ENCODE measurements at places on chromosomes 2 and 18. TPM values are rescaled to one million over a fixed set of nuclear protein-coding genes. Genes with fewer than 3 reads are reported as not detected.

GRCh38 chr18:42929857-42930256 is 185.6 kb downstream of the RIT2 start:
- H3K27ac ChIP-seq: no peak overlapping the region
- H3K4me3 ChIP-seq: no peak overlapping the region
- H3K4me1 ChIP-seq: no peaks in the 10 kb centered on the region
- no peaks in the 10 kb centered on the region for H3K36me3 ChIP-seq
- no peaks in the 10 kb centered on the region for H3K27me3 ChIP-seq

DNA sequence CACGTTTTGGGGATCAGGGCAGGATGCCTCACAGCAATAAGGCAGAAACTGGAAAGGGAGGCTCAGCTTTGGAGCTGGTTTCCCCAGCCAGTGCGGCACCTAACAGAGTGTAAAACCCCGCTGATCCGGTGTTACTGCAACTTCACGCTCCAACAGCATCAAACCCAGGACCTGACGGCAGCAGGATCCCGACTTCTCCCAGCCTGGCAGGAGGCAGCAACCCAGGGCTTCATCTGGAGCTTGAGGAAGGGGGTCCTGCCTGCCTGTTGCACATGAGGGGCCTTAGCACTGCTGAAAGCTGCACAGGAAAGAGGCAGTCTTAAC is 209.8 kb downstream of the MGAT5 start:
- no peak overlapping the region for H3K4me3 ChIP-seq
- no peaks in the 10 kb centered on the region for H3K4me1 ChIP-seq
- no peak overlapping the region for H3K27ac ChIP-seq
- no peak for DNase-seq
- no peaks in the 10 kb centered on the region for H3K36me3 ChIP-seq

The RNF103 gene
- 8.4 TPM for total RNA-seq

DNA sequence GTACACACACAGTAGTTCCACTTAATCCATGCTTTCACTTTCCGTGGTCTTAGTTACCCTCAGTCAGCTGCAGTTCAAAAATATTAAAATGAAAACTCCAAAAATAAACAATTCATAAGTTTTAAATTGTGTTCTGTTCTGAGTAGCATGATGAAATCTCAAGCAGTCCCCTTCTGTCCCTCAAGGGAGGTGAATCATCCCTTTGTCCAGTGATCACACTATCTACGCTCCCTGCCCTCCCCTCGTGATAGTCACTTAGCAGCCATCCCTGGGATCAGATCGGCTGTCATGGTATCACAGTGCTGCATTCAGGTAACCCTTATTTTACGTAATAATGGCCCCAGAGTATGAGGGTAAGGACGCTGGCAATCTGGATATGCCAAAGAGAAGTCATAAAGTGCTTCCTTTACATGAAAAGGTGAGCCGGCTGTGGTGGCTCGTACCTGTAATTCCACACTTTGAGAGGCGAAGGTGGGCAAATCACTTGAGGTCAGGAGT is 5.8 kb upstream of the RTN4 start:
- H3K27ac ChIP-seq: no peak overlapping the region
- no peaks in the 10 kb centered on the region for H3K36me3 ChIP-seq
- no peaks in the 10 kb centered on the region for H3K27me3 ChIP-seq
- H3K4me1 ChIP-seq: peaks cover 30% of the 10 kb centered on the region
- no peak overlapping the region for H3K4me3 ChIP-seq
- DNase-seq: no peak

- no peak overlapping the region for H3K4me3 ChIP-seq
- no peaks in the 10 kb centered on the region for H3K27me3 ChIP-seq
- H3K36me3 ChIP-seq: no peaks in the 10 kb centered on the region
- DNase-seq: no peak
These were observed 15.5 kb downstream of the SLC9A2 start for GRCh38 chr2:102634831-102635241.

DNA sequence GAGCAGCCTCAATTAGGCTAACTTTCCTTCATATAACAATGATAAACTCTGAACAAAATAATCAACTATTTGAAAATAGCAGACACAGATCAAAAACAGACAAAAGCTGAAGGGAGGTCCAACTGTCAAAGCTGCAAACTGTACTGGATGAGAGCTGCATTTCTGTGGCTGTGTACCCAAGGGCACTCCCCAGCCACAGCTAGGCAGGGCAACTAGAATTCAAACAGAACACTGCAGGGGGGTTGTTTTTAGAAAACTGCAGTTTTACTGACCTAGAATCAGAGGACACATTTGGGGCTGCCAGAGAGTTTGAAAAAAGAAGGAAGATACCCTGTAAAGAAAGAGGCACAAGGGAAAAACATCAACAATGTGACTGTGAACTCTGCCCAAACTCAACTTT is 56.8 kb downstream of the SMAD2 start:
- peaks cover 26% of the 10 kb centered on the region for H3K36me3 ChIP-seq
- H3K27ac ChIP-seq: peak overlapping the region; percentile 29
- no peak for DNase-seq
- peaks cover 65% of the 10 kb centered on the region for H3K4me1 ChIP-seq

The AQP12B gene
- total RNA-seq: not detected

The CPLX4 gene
- total RNA-seq: not detected

The HOXD13 gene
- not detected for total RNA-seq

- H3K27ac ChIP-seq: no peak overlapping the region
- no peaks in the 10 kb centered on the region for H3K4me1 ChIP-seq
- DNase-seq: no peak
- peaks cover 2% of the 10 kb centered on the region for H3K27me3 ChIP-seq
- no peak overlapping the region for H3K4me3 ChIP-seq
These were observed 20.8 kb downstream of the SLC38A11 start for GRCh38 chr2:164934401-164935117.

The TRIB2 gene
- total RNA-seq: 2.7 TPM

DNA sequence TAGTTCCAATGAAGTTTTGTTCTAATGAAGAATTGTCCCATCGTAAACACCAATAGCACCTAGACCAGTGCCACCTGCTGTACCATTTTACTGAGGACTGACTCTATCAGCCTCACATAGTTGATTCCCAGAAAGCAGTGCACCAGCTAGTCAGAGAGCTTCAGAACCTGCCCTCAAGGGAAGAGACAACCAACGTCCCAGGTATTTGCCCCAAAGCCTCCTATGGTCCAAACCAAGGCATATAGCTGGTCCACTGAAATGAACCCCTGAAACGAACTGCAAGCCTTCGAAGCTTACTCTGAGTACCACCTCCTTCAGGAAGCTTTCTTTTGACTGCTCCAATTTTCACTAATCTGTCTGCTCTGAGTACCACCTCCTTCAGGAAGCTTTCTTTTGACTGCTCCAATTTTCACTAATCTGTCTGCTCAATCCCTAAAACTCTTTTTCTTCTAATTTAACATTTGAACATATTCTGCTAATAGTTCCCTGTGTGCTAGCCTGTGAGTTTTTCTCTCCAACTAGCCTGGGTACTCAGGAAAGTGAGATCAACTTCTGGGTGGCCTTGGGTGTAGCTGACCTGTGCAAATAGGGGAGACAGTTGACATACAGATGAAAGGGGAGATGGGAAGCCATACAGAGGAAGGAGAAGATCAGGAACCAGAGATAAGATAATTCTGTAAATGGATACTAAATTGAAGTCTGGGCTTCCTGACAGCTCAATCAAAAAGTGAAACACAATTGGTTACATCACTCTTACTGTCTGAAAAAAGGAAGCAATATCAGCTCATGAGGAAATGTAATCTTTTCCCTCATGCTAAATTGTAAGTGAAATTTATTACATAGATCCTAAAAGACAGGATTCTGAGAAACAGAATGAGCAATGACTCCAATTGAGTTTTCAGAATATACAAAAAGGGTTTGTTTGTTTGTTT is 33.5 kb upstream of the EML4 start:
- no peak for DNase-seq
- peaks cover 71% of the 10 kb centered on the region for H3K4me1 ChIP-seq
- no peak overlapping the region for H3K4me3 ChIP-seq
- H3K36me3 ChIP-seq: no peaks in the 10 kb centered on the region

The TMEM37 gene
- total RNA-seq: not detected

- no peak for DNase-seq
- H3K27me3 ChIP-seq: peaks cover 5% of the 10 kb centered on the region
- H3K4me1 ChIP-seq: peaks cover 9% of the 10 kb centered on the region
These were observed 17.7 kb upstream of the NTSR2 start for GRCh38 chr2:11687736-11688135.

GRCh38 chr2:207073412-207073800 is 92.3 kb downstream of the KLF7 start:
- peak overlapping the region; percentile 87 for H3K27ac ChIP-seq
- DNase-seq: no peak
- peaks cover 5% of the 10 kb centered on the region for H3K27me3 ChIP-seq
- H3K36me3 ChIP-seq: no peaks in the 10 kb centered on the region
- H3K4me1 ChIP-seq: peaks cover 34% of the 10 kb centered on the region

The RFX8 gene
- 0.30 TPM for total RNA-seq

GRCh38 chr2:86023366-86023712 is 82.3 kb downstream of the POLR1A start:
- no peak overlapping the region for H3K4me3 ChIP-seq
- no peak for DNase-seq
- no peak overlapping the region for H3K27ac ChIP-seq
- peaks cover 22% of the 10 kb centered on the region for H3K36me3 ChIP-seq

The CDH2 gene
- not detected for total RNA-seq

GRCh38 chr18:68564961-68565360 is 149.9 kb downstream of the TMX3 start:
- peaks cover 3% of the 10 kb centered on the region for H3K27me3 ChIP-seq
- H3K27ac ChIP-seq: no peak overlapping the region
- DNase-seq: no peak
- no peaks in the 10 kb centered on the region for H3K36me3 ChIP-seq
- H3K4me1 ChIP-seq: no peaks in the 10 kb centered on the region
- no peak overlapping the region for H3K4me3 ChIP-seq

DNA sequence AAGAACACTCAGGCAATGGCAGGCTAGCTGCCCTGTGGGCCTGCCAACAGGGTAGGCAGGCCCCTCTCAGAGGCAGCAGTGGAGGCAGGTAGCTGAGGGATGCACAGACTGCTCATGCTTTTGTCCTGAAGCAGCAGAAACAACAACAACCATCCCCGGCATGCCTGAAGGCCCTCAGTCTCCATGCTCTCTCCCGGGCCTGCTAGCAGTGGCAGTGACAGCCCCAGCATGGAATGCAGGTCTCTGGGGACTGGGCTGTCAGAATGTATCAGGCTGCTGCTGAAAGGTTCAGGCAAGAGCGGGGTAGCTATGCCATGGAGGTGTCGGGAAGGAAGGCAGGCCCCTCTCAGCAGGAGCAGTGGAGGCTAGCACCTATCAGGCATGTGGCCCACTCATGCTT is 209.8 kb downstream of the KCNJ3 start:
- no peak for DNase-seq
- H3K27ac ChIP-seq: no peak overlapping the region
- H3K36me3 ChIP-seq: no peaks in the 10 kb centered on the region
- H3K4me1 ChIP-seq: no peaks in the 10 kb centered on the region
- no peaks in the 10 kb centered on the region for H3K27me3 ChIP-seq

DNA sequence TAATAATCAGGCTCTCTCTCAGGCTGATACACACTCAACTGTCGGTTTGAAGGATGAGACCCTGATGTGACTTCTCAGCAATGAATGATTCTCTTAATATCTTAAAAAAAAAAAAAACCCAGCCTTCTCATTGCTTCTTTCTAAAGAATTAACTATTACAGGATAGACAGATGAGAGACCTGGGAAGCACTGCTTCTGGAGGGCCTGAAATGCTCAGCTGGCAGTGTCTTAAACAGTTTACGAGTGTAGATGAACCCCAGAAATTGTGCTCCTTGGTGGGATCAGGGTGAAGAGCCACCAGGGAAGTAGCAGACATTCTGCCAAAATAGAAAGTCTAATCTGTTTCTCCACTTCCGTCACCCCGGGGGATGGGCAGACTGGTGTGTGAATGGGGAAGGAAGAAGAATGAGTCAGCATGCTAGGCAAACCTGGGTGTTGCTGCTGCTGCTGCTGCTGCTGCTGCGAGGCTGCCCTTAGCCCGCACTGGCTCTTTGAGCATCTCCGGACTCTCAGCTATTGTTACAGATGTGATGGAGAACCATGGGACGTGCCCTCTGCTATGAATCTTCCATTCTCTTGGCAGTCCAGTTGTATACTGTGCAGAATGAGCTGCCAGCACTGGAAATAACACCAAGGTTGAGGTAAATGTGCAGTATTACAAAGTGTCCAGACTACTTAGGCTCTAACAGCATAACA is 158.4 kb downstream of the SETBP1 start:
- H3K36me3 ChIP-seq: no peaks in the 10 kb centered on the region
- H3K27ac ChIP-seq: peak overlapping the region; percentile 30
- no peak overlapping the region for H3K4me3 ChIP-seq
- H3K27me3 ChIP-seq: no peaks in the 10 kb centered on the region
- DNase-seq: peak; percentile 83
- H3K4me1 ChIP-seq: peaks cover 10% of the 10 kb centered on the region

The KCNJ13 gene
- not detected for total RNA-seq

- no peak overlapping the region for H3K27ac ChIP-seq
- DNase-seq: no peak
- H3K36me3 ChIP-seq: no peaks in the 10 kb centered on the region
- no peak overlapping the region for H3K4me3 ChIP-seq
- H3K27me3 ChIP-seq: peaks cover 17% of the 10 kb centered on the region
- H3K4me1 ChIP-seq: no peaks in the 10 kb centered on the region
These were observed 68.4 kb upstream of the BCL11A start for GRCh38 chr2:60621688-60622429.

The ACTG2 gene
- total RNA-seq: not detected

- H3K36me3 ChIP-seq: peaks cover 2% of the 10 kb centered on the region
- H3K27ac ChIP-seq: no peak overlapping the region
- no peak for DNase-seq
These were observed 155.3 kb downstream of the SEPTIN10 start for GRCh38 chr2:109458512-109458911.

GRCh38 chr2:47783486-47784351 is 774 bp downstream of the MSH6 start:
- no peaks in the 10 kb centered on the region for H3K27me3 ChIP-seq
- peaks cover 21% of the 10 kb centered on the region for H3K36me3 ChIP-seq
- DNase-seq: peak; percentile 79
- H3K4me3 ChIP-seq: peak overlapping the region; percentile 84
- H3K27ac ChIP-seq: peak overlapping the region; percentile 82

GRCh38 chr18:61398961-61399705 is 65.9 kb downstream of the CDH20 start:
- peaks cover 7% of the 10 kb centered on the region for H3K27me3 ChIP-seq
- no peak for DNase-seq
- no peak overlapping the region for H3K4me3 ChIP-seq
- no peaks in the 10 kb centered on the region for H3K4me1 ChIP-seq

The RTKN gene
- 1.8 TPM for total RNA-seq

The TWSG1 gene
- 8.8 TPM for total RNA-seq

DNA sequence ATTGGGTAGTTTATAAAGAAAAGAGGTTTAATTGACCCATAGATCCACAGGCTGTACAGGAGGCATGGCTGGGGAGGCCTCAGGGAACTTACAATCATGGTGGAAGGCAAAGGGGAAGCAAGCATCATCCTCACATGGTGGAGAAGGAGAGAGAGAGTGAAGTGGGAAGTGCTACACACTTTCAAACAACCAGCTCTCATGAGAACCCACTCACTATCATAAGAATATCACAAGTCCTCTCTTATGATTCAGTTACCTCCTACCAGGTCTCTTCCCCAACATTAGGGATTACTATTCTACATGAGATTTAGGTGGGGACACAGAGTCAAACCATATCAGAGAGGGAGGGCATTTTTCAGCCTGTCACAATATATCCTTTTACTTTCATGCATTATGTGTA is 22.7 kb upstream of the DOCK10 start:
- no peaks in the 10 kb centered on the region for H3K27me3 ChIP-seq
- H3K4me3 ChIP-seq: no peak overlapping the region
- H3K27ac ChIP-seq: peak overlapping the region; percentile 68
- no peak for DNase-seq
- H3K36me3 ChIP-seq: peaks cover 9% of the 10 kb centered on the region

- peak overlapping the region; percentile 97 for H3K27ac ChIP-seq
- DNase-seq: peak; percentile 36
- peak overlapping the region; percentile 89 for H3K4me3 ChIP-seq
- no peaks in the 10 kb centered on the region for H3K27me3 ChIP-seq
These were observed 316 bp downstream of the FKBP7 start for GRCh38 chr2:178478130-178478438.

The PLGLB1 gene
- total RNA-seq: 1.3 TPM

Measured in activated CD4-positive, alpha-beta T cell treated with anti-CD3 and anti-CD28 coated beads for 36 hours (primary cell).